ENCODE measurements at places on chromosomes 1 and 21.

DNA sequence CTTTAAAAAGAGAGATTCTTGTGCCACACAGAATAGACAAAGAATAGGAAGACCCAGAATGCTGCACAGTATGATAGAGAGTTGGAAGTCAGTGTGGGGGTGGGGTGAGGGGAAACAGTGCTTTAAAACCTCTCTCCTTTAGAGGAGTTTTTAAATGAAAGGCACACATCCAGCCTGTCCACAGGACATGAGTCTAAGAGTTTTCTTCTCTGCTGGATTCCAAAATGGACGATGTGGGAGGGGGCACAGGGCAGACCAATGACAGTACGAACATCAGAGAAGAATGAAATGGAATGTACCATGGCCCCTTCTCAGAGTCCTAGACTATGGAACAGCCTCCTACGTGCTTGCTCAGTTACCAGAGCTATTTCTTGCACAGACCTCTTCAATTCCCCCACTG lies 458.2 kb upstream of the DAB1 start:
- DNase-seq: no peak

GRCh38 chr1:68307378-68307787 lies 75.1 kb upstream of the WLS start:
- DNase-seq: no peak

- no peak for DNase-seq
Observed at GRCh38 chr1:170194451-170194850, 48.7 kb downstream of the NTMT2 start.

DNA sequence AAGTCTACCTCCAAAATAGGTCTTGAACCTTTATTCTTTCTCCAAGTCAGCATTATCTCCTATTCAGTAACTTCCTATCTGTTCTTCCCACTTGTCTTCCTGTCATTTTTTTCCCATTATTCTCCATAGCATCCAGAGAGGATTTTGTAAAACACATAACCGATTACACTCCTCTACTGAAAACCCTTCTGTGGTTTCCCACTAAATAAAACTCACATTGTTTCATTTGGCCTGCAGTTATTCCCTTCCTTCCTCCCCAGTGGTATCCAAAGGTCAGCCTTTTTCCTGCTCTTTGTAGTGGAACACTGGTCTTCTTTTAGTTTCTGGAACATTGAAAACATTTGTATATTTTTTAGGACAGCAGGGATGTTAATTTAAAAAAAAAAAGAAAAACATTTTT lies 266.0 kb downstream of the GPR52 start:
- no peak for DNase-seq

DNA sequence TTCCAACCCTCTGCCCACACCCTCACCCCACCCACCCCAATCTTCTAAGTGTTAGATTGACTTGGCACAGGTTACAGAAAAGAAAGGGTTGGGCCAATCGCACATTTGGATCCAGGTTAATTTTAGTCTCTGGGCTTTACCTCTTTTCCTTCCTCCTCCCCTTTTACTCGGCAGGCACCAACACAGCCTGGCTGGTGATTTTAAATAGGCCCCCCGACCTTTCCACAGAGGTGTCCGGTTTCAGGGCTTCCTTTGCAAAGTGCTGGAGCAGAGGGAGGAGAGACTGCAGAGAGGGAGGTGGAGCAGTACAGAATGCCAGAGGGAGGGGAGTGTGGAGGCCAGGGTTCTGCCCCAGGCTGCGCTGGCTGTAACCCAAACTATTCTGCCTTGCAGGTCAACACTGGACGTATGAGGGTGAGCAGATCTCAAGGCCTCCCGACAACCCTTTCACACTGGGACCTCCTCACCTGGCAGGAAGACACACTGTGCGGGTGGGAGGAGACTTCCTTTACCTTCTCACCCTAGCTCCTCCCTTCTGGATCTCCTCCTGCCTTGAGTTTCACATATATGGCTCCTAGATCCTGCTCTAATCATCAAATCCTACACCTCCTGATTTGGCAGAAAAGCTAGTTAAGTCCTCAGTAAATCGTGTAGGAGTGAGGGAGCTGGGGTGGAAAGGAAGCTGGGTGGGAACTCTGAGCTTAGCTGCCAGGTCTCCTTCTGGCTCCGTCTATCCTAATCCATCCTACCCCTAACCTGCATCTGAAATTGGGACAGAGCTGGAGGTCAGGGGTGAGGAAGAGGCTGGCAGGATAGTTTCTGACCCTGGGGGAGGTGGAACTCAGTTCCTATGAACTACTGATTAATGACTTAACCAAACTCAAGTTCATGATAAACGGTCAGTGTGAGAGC lies 2.4 kb downstream of the CA14 start:
- no peak for DNase-seq

- no peak for DNase-seq
Observed at GRCh38 chr21:25636727-25637126, 2.3 kb upstream of the JAM2 start.

GRCh38 chr1:21623410-21623961 lies 45.7 kb downstream of the RAP1GAP start:
- DNase-seq: no peak
